Activated T-cell treated with anti-CD3 and anti-CD28 coated beads, Interleukin-2, amount 50 U/mL, for 72 hours (primary cell): ENCODE measurements at places on chromosomes 3 and 15. TPM values are rescaled to one million over a fixed set of nuclear protein-coding genes. Genes with fewer than 3 reads are reported as not detected.

GRCh38 chr3:105785803-105786202 lies 83.0 kb downstream of the CBLB start:
- DNase-seq: peak; percentile 28
- peak overlapping the region; percentile 99 for H3K27ac ChIP-seq
- peaks cover 7% of the 10 kb centered on the region for H3K36me3 ChIP-seq
- peaks cover 69% of the 10 kb centered on the region for H3K4me1 ChIP-seq
- H3K4me3 ChIP-seq: peak overlapping the region; percentile 86
- H3K27me3 ChIP-seq: no peaks in the 10 kb centered on the region

IGSF10 gene
- not detected for total RNA-seq

DNA sequence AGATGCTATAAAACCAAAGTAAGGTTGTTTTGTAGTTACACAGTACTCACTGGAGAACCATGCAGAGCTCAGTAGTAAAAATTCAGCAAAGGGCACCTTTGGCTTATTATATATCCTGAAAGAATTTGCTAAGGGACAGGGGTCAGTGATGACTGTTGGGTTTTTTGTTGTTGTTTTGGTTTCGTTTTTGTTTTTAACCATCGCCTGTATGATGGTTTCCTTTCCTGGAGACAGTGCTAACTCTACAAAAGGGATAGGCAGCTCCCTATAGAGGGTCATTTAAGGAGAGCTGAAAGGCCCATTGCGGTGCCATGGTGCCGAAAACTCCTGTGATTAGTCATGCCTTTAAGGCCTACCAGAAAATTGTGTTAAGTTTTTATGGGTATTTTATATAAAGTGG lies 118.2 kb upstream of the GOLIM4 start:
- H3K4me3 ChIP-seq: peak overlapping the region; percentile 40
- H3K27me3 ChIP-seq: no peaks in the 10 kb centered on the region
- no peaks in the 10 kb centered on the region for H3K36me3 ChIP-seq
- DNase-seq: no peak
- no peak overlapping the region for H3K27ac ChIP-seq

PDZRN3 gene
- not detected for total RNA-seq

DNA sequence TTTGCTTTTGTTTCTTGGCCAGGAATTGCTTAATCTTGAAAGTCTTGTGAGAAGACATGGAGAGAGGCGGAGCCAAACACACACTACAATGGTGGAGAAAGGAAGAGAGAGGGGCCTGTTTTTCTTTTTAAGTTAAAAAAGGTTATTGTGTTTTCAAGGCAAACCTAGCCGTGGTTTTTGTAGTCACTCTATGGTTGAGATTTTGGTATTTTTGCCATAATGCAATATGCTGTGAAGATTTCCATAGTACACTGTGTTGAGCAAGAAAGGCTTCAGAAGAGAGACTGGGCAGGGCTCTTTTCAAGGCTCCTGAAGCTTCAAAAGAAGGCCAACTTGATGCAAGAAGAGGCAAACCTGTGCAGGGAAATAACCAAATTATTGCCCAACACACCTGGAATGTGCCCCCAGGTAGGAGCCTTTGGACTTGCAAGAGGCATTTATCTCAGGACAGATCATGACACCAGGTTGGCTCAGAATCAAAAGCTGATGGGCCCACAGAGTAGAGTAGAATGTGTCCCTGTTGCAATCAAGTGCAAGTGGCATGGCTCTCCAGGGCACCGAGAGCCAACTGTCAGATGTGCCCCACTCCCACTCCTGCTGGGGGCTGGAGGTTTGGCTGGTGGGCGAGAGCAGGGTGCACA lies 22.1 kb downstream of the AMOTL2 start:
- no peaks in the 10 kb centered on the region for H3K27me3 ChIP-seq
- peaks cover 7% of the 10 kb centered on the region for H3K4me1 ChIP-seq
- no peaks in the 10 kb centered on the region for H3K36me3 ChIP-seq

DNA sequence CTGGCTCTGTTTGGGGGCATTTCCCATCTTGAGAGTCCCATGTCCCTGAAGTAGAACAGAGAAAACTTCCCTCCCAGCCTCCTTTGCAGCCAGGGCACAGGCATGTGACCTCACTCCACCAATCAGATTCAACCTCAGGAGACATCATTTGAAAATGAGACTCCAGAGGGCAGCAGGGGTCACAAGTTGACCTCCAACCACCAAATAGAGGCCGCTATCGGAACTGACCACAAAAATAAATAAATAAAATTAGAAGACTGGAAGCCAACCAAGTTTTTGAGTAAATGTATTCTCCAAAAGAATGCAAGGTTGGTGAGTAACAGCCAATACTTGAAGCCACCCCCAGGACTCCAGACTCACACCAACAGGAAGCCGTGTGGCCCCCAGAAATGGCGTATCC lies 106.5 kb downstream of the CHSY1 start:
- no peaks in the 10 kb centered on the region for H3K36me3 ChIP-seq
- no peak overlapping the region for H3K27ac ChIP-seq
- no peak overlapping the region for H3K4me3 ChIP-seq
- DNase-seq: no peak
- H3K4me1 ChIP-seq: peaks cover 10% of the 10 kb centered on the region

DNA sequence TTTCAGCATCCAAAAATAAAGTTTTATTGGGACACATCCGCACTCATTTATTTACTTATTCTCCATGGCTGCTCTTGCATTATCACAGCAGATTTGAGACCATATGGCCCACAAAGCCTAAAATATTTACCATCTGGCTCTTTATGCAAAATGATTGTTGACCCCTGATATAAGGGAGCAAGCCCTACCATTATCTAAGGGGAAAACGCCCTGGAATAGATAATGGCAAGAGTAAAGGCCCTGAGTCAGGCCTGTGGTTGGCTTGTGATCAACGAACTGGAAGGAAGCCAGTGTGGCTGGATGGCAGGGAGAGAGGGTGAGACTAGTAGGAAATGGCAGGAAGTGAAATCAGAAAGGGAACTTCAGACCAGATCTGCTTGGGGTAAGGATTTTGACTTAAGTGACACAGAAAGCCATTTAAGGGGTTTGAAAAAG lies 24.6 kb upstream of the DMXL2 start:
- no peaks in the 10 kb centered on the region for H3K4me1 ChIP-seq
- no peaks in the 10 kb centered on the region for H3K27me3 ChIP-seq
- DNase-seq: no peak
- no peak overlapping the region for H3K4me3 ChIP-seq
- H3K36me3 ChIP-seq: no peaks in the 10 kb centered on the region

DNA sequence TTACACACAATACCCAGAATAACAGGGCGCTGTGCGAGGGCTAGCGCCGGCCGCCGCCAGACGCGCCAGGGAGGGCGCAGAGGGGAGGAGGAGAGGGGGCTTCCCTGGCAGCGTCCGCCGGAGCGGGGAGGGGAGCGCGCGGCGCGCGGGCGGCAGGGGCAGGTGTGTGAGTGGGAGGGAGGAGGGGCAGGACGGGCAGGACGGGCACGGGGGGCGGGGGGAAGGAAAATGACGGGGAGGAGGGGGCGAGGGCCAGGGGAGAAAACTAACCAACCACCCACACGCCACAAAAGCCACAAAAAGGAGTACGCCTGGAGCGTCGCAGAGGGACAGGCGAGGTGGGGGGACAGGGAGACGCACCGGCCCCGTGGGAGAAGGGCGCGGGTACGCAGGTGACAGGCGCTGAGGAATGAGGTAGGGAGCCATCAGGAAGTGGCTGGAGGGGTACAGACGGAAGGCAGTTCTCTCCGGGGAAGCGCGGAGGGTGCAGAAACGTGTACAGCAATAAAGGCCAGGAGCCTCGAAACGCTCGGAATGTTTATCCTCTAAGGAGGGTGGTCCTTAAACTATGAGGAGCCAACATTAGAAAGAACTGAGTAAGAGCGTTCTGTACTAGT lies 610 bp upstream of the SATB1 start:
- peaks cover 47% of the 10 kb centered on the region for H3K36me3 ChIP-seq
- peak; percentile 80 for DNase-seq
- no peaks in the 10 kb centered on the region for H3K27me3 ChIP-seq
- H3K4me1 ChIP-seq: peaks cover 74% of the 10 kb centered on the region
- H3K4me3 ChIP-seq: peak overlapping the region; percentile 98

DNA sequence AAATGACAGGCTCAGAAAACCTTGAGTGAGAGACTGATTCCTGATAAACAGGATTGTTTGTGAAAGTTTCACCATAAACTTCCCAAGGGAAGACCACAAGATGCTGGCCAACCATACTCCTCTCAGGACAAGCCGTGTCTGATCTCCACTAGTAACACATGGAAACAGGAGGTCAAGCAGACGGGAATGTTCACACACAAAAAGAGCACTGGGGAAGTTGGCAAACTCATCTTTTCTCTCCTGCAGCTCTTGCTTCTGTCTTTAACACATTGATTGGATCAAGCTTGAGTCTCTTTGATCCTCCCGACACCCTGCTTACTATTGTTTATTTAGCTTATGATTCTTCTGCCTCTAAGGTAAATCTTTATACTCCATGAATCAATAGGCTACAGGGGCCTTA lies 713.5 kb downstream of the PDCD6IP start:
- H3K27ac ChIP-seq: no peak overlapping the region
- no peaks in the 10 kb centered on the region for H3K4me1 ChIP-seq
- H3K27me3 ChIP-seq: peaks cover 14% of the 10 kb centered on the region
- no peak overlapping the region for H3K4me3 ChIP-seq
- no peak for DNase-seq

TMEM89 gene
- not detected for total RNA-seq

CYP8B1 gene
- total RNA-seq: not detected

RNF123 gene
- 35.2 TPM for total RNA-seq

CELSR3 gene
- 17.4 TPM for total RNA-seq

C3orf49 gene
- total RNA-seq: not detected

GMNC gene
- total RNA-seq: not detected

GRCh38 chr3:195080125-195080524 lies 190.8 kb downstream of the XXYLT1 start:
- H3K4me1 ChIP-seq: no peaks in the 10 kb centered on the region
- no peak overlapping the region for H3K4me3 ChIP-seq
